ENCODE measurements at places on chromosomes 11 and 22. TPM values are rescaled to one million over a fixed set of nuclear protein-coding genes. Genes with fewer than 3 reads are reported as not detected.

- H3K27ac ChIP-seq, result no peak overlapping the region
- H3K27me3 ChIP-seq, result peaks cover 13% of the 10 kb centered on the region
- no peak overlapping the region for H3K4me3 ChIP-seq
- H3K36me3 ChIP-seq, result no peaks in the 10 kb centered on the region
Observed at GRCh38 chr11:2477254-2477653, 32.4 kb downstream of the KCNQ1 start.

ZMAT5 gene
- 20.5 TPM for total RNA-seq

DNA sequence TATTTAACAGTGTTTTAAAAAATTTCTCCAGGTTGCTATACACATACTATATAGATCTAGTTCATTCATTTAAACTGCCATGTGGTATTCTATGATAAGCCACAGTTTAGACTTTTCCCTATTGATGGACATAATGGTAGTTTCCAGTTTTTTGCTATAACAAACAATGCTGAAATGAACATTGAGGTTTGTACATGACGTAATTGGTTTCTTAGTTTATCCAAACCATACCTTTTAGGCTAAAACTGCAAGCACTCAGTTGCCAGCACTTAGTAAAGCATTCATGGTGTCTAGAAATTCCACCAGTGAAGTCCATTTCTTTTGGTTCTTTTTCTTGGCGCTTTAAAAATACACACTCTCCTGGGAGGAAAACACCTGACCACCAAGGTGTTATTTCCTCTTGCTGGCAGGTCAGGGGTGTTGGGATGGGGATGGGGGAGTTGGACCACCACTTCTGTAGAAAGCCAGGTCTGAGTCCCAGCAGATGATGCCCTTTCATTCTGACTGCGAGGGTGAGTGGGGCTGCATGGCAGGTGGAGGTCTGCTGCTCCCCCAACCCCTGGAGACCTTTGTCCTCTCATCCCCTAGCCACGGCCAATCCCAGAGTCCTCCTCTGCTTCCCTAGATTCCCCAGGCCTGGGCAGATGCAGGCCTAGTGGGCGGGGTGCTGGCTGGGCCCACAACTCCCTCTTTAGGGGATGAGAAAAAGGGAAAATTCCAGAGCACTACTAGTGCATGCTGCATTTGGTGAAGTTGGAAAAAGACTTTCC is 41.1 kb downstream of the C11orf91 start:
- DNase-seq, result no peak
- H3K4me1 ChIP-seq, result no peaks in the 10 kb centered on the region
- H3K27me3 ChIP-seq, result no peaks in the 10 kb centered on the region
- H3K4me3 ChIP-seq, result no peak overlapping the region
- H3K36me3 ChIP-seq, result peaks cover 5% of the 10 kb centered on the region
- H3K27ac ChIP-seq, result no peak overlapping the region

FADS2 gene
- total RNA-seq, result 19.2 TPM

- DNase-seq, result peak; percentile 90
- no peaks in the 10 kb centered on the region for H3K27me3 ChIP-seq
- H3K4me3 ChIP-seq, result peak within 1 kb of the TSS; percentile 74
- H3K4me1 ChIP-seq, result peaks cover 47% of the 10 kb centered on the region
- H3K36me3 ChIP-seq, result peaks cover 59% of the 10 kb centered on the region
Observed at GRCh38 chr11:102317099-102317767, at the start of gene BIRC3. BIRC3 (plus strand) TSS chr11:102317484; CDS start chr11:102324510, 7,026 bp downstream.

DNA sequence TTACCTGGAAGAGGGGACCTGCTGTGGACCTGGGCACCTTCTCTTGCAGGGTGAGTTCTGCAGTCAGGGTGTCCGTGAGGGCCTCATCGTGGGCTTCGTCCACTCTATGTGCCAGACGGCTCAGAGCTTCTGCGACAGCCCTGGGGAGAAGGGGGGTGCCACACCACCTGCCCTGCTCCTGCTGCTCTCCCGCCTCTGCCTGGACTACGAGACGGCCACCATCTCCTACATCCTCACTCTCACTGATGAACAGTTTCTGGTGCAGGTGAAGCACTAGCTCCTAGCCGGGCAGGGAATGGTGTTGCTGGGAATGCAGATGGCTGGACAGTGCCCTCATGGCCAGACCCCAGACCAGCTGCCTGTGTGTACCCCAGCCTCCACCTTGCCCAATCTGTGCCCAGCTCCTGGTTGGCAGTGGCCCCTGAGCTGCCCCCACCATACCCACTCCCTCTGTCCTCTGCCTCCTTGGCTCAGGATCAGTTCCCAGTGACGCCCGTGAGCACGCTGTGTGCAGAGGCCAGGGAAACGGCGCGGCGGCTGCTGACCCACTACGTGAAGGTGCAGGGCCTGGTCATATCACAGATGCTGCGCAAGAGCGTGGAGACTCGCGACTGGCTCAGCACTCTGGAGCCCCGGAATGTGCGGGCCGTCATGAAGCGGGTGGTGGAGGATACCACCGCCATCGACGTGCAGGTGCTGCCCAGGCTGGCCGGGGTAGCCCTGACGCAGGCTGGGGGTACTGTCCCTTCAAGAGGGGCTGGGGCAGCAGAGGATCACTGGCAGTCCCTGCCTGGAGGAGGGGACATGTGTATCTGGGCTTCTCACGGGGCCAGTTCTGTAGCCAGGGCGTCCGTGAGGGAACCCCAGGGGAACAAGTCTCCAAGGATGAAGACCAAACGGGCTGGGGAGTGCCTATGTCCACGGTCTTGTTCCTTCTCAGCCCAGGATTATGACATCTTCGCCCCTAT is 2.2 kb upstream of the TM7SF2 start:
- peaks cover 34% of the 10 kb centered on the region for H3K4me1 ChIP-seq
- no peak overlapping the region for H3K4me3 ChIP-seq
- no peak for DNase-seq
- H3K36me3 ChIP-seq, result peaks cover 52% of the 10 kb centered on the region

DNA sequence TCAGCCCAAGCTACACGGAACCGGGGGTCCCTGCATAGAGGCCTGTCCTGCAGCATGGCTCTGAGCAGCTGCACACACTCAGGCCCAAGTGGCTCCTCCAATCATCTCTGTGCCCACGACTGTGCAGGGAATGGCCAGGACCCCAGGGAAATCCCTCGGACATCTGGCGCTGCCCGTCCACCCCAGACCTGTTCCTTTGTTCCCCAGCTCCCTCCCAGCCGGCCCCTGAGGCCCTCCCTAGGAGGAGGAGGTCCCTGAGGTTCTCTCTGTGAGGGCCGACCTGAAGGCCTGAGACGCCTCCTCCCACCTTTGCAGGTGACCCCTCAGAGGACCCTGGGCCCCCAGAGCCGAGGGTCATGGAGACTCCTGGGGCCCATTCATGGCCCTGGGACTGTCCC is 1.1 kb downstream of the MLC1 start:
- H3K4me1 ChIP-seq, result peaks cover 11% of the 10 kb centered on the region
- H3K4me3 ChIP-seq, result no peak overlapping the region
- no peak for DNase-seq
- peaks cover 46% of the 10 kb centered on the region for H3K27me3 ChIP-seq

RTN4RL2 gene
- 3.6 TPM for total RNA-seq

GRCh38 chr11:84316866-84317555 is 1030.8 kb upstream of the CCDC90B start:
- no peak for DNase-seq
- no peak overlapping the region for H3K4me3 ChIP-seq
- H3K36me3 ChIP-seq, result no peaks in the 10 kb centered on the region

- no peaks in the 10 kb centered on the region for H3K27me3 ChIP-seq
- H3K36me3 ChIP-seq, result no peaks in the 10 kb centered on the region
- DNase-seq, result no peak
- H3K27ac ChIP-seq, result no peak overlapping the region
- no peak overlapping the region for H3K4me3 ChIP-seq
Observed at GRCh38 chr11:122922893-122923292, 40.3 kb downstream of the JHY start.

DNA sequence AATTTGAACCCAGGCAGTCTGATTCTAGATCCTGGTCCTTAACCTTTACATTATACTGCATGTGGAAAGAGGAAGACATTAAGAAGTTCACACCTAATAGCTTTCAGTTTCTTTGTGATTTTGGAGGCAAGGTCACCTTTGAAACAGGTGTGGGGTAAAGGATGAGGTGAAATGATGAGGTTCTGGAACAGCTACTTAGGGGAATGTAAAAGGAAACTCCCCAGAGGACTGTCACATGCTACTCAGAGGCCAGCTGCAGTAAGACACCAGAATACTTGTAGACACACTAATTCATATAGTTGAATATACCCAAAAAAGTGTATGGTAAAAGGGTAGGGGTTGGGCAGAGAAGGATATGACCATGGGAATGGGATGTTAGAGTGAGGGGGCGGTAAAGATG is 5.4 kb downstream of the APIP start:
- no peak overlapping the region for H3K27ac ChIP-seq
- no peak for DNase-seq
- H3K4me1 ChIP-seq, result no peaks in the 10 kb centered on the region

WBP2NL gene
- total RNA-seq, result 3.7 TPM

KRTAP5-10 gene
- not detected for total RNA-seq

DNA sequence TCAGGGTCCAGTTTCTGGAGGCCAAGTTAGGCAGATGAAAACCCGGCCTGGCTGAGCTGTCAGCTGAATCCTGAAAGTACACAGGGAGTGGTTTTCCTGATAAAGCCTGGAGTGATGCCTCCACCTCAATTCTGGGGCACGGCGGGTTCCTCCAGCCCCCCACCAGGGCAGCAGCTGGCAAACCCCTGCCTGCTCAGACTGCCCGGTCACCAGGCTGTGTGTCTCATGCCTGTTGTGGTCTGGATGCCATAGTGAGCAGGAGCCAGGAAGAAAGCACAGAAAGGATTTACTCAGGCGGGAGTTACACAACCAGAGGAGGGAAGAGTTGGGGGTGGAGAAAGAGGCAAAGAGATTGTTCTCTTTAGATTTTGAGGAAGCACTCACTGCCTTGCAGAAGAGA is 119.9 kb upstream of the RASSF10 start:
- H3K4me3 ChIP-seq, result no peak overlapping the region
- H3K4me1 ChIP-seq, result no peaks in the 10 kb centered on the region
- H3K36me3 ChIP-seq, result peaks cover 30% of the 10 kb centered on the region
- H3K27ac ChIP-seq, result peak overlapping the region; percentile 33

ANKRD13D gene
- 58.5 TPM for total RNA-seq

DNA sequence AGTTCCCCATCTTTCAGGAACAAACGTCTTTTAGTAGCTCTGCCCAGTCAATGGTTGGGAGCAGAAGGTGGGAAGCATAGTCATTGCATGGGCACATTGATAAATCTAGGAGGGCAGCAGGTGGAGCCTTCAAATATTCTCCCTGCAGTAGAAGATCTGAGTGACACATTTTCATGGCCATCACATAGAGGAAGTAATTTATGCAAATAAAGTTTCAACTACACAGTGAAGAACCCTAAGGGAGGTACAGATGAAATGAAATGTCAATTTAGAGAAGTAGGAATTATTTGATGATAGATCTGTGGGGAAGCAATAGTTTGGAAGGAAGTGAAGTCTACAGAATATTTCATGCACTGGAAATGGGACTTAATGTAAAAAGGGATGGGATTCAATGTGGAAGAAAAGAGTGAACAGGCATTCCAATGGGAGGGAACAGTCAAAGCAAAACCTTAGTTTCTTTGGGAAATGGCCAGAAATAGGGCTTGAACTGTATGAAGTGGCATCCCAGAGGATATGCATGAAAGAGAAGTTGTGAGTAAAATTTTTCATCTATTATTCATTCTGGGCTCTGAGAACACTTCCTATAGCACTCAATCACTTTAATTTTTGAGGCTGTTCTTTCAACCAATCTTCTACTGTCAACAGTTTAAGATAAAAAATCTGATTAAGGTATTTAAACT is 256.2 kb upstream of the LUZP2 start:
- H3K27ac ChIP-seq, result no peak overlapping the region
- no peaks in the 10 kb centered on the region for H3K36me3 ChIP-seq
- no peak overlapping the region for H3K4me3 ChIP-seq
- DNase-seq, result no peak

DRD4 gene
- 1.3 TPM for total RNA-seq

MFRP gene
- not detected for total RNA-seq

GRCh38 chr11:108915666-108916065 is 250.8 kb downstream of the DDX10 start:
- H3K4me3 ChIP-seq, result no peak overlapping the region
- H3K27ac ChIP-seq, result no peak overlapping the region
- no peaks in the 10 kb centered on the region for H3K27me3 ChIP-seq
- no peak for DNase-seq
- peaks cover 3% of the 10 kb centered on the region for H3K36me3 ChIP-seq
- H3K4me1 ChIP-seq, result peaks cover 19% of the 10 kb centered on the region

DNA sequence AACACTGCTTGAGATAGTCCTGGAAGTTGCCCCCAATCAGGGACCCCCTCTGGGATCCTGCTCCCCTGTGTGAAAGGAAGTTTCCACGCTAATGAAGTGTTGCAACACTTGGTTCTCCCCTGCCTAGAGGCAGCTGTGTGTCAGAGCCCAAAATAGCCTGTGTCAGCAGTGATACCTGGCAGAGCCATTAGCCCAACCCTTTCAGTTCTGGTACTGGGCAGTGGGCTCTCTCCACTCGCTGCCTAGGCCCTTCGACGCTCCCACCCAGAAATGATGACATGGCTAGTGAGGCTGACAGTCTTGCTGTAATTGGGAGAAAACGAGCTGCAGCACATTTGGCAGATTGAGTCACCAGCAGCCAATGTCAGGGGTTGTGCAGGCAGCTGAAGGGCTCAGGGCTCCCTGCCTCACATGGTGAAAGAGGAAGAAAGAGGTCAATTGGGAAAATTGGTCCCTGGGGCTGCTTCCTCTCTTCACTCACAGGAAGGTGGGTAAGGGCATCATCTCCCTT is 1.4 kb upstream of the NXF1 start:
- H3K4me3 ChIP-seq, result peak overlapping the region; percentile 92
- H3K27ac ChIP-seq, result peak overlapping the region; percentile 66
- H3K36me3 ChIP-seq, result peaks cover 45% of the 10 kb centered on the region
- no peaks in the 10 kb centered on the region for H3K27me3 ChIP-seq

GRCh38 chr22:29342177-29342576 is 26.7 kb upstream of the RASL10A start:
- DNase-seq, result no peak
- no peak overlapping the region for H3K27ac ChIP-seq
- no peak overlapping the region for H3K4me3 ChIP-seq
- no peaks in the 10 kb centered on the region for H3K4me1 ChIP-seq
- H3K27me3 ChIP-seq, result no peaks in the 10 kb centered on the region

SREBF2 gene
- total RNA-seq, result 145 TPM

DNA sequence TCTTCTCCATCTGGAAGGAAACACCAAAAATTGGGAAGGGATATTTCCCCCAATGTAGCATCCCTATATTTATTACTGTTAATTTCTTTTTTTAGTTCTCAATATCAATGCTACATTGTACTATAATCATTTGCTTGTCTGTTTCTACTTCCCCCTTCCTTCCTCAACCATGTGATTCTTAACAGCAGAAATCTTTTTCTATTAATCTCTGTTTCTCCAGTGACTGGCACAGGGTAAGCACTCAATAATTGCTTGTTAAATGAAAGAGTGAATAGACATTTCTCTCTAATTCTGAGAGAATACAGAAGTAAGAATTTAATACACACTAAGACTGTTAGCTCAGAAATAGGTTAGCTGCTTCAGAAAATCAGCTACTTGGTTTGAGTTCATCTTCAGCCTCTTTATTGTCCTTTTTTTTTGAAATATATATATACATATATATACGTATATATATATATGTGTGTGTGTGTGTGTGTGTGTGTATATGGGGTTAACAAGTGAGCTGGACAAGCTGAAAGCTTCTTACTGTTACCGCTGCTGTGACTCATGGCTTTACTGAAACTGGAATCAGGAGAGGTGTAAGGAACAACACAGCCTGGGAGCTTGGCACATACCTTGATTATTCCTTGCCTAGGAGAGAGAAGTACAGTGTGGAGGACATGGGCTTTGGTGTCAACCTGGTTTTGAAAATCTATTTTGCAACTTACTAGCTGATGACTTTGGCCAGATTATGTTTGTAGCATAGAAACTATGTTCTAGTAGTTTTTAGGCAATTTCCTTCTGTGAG is 26.2 kb upstream of the PDE3B start:
- no peaks in the 10 kb centered on the region for H3K27me3 ChIP-seq
- H3K36me3 ChIP-seq, result no peaks in the 10 kb centered on the region
- H3K27ac ChIP-seq, result no peak overlapping the region

All from Calu3 (cell line).